ENCODE measurements at places on chromosomes 1 and 21. TPM values are rescaled to one million over a fixed set of nuclear protein-coding genes. Genes with fewer than 3 reads are reported as not detected.
A peak's percentile ranks its signal among the peaks of the same experiment; 100 is the strongest.

GRCh38 chr1:165686971-165687433 lies 11.4 kb downstream of the ALDH9A1 start:
- no peak for DNase-seq

DNA sequence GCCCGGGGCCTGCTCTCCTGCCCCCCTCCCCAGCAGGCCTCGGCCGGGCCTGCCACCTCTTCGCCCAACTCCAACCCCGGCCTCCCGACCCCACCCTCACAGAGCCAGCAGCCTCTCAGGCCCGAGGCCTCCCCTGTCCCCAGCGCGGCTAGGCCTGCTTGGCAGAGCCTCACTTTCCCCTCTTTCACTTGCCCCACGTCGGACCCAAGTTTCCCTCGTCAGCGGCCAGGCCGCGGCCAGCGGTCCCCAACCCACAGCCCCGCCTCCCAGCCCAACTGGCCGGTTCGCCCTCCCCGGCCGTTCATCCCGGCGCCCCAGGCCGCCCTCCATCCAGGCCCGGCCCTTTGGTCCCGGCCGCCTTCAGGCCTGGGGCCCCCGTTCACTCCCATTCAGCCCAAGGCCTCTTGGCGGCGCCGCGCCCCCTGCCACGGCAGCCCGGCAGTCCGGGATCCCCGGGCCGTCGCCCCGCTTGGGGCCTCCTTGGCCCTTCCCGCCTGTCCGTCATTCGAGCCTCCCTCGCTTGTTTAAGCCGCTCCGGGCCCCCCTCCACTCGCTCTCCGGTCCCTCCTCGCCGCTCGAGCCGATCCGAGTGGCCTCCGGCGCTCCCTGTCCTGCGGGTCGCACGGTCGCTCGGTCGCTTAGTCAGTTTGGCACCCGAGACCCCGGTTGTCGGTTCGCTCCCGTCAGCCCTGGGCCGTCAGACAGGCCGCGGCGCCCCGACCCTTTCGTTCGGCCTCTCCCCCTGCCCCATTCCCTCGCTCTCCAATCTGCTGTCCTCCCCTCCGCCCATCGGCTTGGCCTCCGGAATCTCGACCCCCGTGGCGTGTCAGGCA lies 1.4 kb downstream of the LRRC41 start:
- peak; percentile 62 for DNase-seq

GRCh38 chr1:216168546-216168945 lies 254.7 kb downstream of the USH2A start:
- DNase-seq = no peak

DNA sequence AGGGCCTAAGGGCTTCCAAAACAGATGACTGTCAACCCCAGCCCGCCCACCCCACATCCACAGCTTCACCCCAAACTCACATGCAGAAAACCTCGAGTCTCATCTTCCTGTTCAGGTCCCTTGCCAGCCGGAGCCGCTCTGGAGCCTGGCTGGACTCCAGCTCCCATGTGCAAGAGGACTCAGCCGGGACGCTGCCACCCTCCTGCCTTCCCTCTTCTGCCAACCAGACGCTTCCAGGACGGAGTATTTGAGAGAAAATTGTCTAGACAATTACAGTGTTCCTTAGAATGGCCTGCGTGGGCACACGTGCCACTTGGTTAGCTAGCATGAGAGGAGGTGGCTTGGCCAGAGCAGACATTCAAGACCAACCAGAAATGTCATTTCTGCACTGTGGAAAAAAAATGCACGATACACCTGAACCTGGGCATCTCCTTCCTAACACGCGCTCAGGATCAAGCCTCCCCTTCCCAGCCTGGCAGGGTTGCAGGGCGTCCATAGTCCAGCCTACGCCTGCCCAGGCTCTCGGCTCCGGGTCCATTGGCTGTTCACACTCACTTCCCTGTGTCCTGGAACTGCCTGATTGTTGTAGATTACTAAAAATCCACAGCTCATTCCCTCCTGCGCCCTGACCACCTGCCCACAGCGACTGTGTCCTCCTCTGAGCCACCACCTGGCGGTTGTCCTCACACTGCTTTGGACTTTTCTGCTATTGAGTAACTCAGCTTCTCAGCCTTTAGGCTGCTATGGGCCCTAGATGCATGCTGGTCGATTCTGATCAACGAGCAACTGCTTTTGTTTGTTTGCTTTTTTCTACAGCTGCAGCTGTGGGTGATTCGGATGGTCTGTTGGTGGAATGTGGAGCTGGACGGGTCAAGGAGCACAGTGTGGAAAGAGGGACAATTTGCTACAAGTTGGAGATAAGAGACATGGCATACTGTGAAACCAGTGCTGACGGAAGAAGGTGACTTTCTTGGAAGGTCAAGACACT lies at the start of gene CLDN14:
Gene CLDN14 (minus strand): TSS at position 708 of the 988 bp plus-strand sequence. CDS start 18,427 bp downstream, outside the sequence.
- DNase-seq = no peak

GRCh38 chr1:118984086-118984721 lies 3.9 kb downstream of the TBX15 start:
- DNase-seq = no peak

GRCh38 chr1:213423041-213423440 lies 372.0 kb downstream of the RPS6KC1 start:
- no peak for DNase-seq

DNA sequence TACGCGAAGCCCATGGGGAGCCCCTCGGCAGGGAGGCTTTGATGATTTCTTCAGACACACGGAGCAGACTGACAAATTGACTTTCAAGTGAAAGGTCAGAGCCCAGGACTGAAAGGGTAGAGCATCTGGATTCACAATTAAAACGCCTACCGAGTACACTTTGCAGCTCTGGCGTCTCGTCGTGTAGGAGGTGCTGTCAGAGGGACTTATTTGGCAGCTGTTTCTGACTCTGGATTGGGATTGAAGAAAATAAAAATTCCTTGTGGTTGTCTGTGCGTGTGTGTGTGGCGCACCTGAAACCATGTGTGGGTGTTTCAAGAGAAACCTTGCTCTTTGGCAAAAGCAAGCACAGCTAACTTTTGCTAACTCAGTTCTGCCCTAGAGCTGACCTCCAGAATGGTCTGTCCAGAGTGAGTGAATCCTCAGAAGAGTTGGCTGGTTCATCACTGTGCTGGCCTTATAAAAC lies 348.7 kb downstream of the HLX start:
- no peak for DNase-seq

GRCh38 chr1:172746091-172746949 lies 87.4 kb downstream of the FASLG start:
- no peak for DNase-seq

DNA sequence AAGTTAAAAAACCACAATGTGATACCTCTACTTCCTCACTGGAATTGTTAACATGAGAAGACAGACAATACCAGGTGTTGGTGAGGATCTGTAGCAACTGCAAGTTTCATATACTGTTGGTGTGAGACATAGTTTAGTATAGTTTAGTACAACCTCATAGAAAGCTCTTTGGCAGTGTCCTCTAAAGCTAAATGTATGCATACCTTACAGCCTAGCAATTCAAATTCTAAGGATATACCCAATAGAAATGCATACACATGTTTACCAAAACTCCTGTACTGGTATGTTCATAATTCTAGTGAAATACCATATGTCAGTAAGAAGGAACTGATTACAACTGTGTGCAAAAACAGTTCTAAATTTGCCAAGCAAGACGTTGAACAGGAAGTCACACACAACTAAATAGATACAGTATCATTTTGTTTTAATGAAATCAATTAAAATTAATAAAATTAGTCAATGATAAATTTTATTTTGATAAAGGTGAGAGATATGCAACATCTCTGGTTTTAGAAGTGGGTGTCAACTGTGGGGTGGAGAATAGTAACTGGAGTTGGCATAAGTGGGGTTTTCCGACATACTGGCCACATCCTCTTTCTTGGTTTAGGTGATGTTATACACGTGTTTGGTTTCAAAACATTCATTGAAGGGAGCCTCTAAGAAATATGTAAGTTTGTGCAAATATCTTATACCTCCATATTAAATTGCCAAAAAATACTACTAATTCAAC lies 450.7 kb downstream of the PTPRC start:
- DNase-seq = no peak

- DNase-seq = no peak
Observed at GRCh38 chr1:33098371-33098770, 17.4 kb downstream of the AZIN2 start.

DNA sequence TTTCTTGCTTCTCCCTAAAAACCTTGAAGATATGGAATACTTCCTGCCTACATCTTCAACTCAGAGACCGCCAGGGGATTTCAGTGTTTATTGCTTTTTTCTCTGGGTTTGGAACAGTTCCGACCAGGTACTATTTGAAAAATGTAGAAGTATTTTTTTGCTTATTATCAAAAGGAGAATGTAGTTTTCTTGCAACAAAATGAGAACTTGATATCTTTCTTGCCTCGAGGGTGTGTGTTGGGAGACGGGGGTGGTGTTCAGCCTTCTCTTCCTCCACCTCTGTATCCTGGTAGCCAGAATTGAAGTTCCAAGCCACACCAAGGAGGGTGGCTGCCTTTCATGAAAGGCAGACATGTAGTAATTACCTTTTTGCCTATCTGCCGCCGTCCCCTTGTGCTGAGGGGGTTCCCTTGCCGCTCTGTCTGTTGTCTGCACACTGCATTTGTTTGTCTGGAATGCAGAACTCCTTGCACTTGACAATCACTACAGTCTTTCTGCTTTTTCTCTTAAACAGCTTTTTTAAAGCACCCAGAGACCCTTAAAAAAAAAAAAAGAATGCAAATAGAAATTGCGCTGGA lies 212.1 kb downstream of the PBX1 start:
- DNase-seq = no peak

DNA sequence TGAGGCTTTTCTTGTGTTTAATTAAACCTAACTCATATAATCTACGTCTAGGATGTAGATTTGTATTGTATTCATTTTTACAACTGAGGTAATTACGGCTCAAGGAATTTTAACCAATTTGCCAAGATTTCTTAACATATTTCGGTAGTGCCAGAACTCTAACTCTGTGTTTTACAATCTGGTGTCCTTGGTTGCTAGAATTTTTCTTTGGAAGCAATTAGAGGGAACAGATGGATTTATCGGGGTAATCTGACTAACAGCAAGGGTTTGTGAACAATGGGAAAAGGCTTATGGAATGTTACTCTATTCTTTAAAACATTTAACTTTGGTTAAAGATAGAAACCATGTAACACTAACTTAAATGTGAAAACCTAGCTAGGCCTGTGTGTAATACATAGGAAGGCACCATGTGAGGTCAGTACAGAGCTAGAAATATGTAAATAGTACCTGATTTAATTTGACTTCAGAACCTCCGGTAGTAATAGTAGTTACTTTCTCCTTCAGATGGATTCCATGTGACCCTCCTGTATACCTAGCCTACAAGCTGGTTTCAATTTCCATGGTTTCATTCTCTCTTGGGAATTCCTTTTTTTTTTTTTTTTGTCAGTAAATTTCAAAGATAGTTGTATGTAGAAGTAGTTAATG lies 1.2 kb downstream of the MTF2 start:
- DNase-seq = no peak

DNA sequence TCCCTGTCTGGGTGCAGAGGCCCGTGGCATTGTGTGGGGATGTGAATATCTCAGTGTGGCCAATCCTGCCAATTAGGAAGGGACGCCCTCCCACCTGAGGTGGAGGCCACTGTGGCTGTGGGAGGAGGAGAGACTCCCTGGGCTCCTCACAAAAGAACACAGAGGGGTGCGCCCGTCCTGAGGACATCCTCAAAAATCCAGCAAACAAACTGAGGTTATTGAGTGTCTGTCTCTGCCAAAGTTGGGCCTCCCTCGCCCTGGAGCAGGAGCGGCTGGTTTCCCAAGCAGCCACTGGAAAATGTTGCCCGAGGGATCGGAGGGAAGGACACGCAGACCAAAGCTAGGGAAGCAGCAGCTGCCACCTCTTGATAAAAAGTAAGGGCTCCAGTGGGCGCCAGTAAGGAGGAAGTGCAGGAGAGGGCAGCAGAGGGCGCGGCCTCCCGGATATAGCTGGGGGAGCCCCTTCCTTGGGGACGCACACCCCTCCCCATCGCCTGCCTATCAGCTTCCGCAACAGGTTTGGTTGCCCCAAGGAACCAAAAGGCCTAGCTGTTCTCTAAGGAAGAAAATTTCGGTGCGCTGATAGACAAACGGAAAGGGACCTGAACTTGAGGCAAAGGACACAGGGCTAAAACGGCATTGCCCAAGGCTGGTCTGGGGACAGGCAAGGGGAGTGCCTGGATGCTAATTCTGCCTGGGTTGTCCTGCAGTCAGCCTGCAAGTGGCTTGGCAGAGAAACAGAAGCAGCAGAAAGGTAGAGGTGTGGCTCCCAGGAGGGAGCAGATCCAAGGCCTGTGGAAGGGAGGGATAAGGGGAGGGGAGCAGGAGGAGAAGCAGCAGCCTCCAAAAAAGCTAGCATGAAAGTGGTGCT lies 1.7 kb upstream of the GRIK3 start:
- DNase-seq = no peak

GRCh38 chr21:44778499-44778911 lies 23.1 kb downstream of the UBE2G2 start:
- no peak for DNase-seq

DNA sequence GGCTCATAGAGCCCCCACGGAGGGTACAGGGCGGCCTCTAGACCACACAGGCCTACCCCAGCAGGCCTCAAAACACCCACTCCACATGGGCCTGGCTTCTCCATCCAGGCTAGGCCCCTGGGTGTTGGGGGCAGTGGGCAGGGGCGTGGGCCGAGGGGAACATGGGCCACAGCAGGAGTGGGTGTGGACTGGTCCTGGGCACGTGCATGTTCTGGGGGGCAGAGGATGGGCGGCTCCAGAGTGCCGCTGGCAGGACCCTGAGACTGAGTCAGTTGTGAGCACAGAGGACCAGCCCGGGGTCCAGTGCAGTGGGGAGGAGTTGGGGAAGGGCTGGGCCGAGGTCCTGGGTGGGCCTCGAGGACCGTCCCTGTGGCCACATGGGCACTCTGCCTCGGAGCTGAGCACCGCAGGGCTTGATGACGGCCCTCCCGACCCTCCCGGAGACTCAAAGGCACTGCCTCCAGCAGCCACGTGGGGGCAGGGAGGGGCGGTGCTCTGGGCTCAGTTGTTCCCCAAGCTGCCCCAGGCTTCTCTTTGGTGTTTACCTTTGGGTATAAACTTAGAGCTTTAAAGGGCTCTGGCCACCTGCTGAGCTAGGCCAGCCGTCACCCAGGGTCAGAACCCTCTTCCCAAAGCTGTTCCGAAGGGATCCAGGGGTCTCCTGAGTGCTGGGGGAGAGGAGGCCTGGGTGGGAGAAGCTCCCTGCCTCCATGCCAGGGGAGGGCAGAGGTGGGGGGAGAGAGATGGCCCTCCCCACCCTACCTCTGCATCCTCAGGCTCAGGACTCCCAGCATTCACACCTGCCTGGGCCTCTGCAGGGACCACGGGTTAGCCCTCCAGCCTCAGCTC lies 79.9 kb downstream of the MORN1 start:
- DNase-seq = peak; percentile 81

- DNase-seq = no peak
Observed at GRCh38 chr1:220655961-220656740, 34.0 kb upstream of the C1orf115 start.

DNA sequence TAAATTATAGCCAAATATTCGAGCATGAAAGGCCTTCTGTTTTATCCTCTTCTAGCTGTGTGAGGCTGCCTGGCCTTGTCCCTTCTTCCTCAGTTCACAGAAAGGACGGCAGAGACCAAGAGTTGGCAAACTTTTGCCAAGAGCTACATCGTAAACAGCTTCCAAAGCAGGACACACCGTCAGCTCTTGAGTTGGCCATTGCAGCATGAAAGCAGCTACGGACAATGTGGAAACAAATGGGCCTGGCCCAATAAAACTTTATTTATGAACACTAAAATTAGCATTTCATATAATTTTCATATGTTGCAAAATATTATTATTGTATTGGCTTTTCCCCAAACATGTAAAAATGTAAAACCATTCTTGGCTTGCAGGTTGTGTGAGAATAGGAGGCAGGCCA lies 10.7 kb downstream of the C21orf58 start:
- DNase-seq = no peak

Gene S100A8
- 27.5 TPM for total RNA-seq

Gene ADAMTS5
- 4.8 TPM for total RNA-seq

Gene OPRD1
- total RNA-seq = not detected

Gene AGT
- total RNA-seq = 156 TPM

Gene PGLYRP4
- total RNA-seq = not detected

Measured in right cardiac atrium (tissue), 5 donors.